ENCODE measurements at places on chromosomes 11 and 22.
A peak's percentile ranks its signal among the peaks of the same experiment; 100 is the strongest.

GRCh38 chr22:43302531-43303041 lies 40.6 kb downstream of the SCUBE1 start:
- no peak for DNase-seq

DNA sequence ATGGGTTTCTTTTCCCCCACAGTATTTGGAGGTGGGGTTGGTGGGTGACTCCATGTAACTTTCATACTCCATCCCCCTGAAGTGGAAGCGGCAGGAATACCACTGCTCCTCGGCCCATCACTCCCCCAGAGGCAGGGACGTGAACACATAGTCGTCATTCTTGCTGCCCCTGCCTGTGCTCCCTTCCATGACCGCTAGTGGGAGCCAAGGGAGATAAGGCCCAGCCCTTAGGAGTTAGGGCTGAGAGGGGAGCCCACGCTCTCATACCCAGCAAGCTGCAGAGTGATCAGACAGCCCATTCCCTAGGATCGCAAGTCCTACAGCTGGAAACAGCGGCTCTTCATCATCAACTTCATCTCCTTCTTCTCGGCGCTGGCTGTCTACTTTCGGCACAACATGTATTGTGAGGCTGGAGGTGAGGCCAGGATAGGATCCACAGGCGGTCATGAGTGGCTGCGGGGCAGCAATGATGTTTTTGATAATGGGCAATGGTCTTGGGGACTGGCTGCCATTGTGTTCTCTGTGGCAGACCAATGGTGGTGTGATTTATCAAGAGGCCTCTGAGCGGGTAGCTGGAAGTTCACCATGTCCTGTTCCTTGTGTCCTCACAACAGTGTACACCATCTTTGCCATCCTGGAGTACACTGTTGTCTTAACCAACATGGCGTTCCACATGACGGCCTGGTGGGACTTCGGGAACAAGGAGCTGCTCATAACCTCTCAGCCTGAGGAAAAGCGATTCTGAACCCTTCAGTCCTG lies 15.9 kb downstream of the RHOG start:
- DNase-seq = peak; percentile 70

DNA sequence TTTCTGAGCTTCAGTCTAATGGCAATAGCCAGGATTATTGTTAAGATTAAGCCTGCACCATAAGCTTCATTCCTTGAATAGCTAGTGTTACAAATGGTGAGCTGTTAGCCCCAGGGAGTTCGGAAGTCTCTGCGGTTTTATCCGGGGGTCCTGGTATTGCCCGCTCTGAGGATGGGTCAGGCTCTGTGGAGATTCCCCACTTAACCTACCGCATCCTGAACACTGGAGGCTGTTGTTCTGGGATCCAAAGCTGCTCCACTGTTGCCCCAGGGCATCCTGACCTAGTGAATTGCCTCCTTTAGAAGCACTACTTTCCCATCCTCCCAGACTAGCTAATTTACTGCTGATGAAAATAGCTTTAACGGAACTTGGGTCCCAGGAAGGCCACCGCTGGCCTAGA lies 14.5 kb upstream of the PEX26 start:
- DNase-seq = no peak

DNA sequence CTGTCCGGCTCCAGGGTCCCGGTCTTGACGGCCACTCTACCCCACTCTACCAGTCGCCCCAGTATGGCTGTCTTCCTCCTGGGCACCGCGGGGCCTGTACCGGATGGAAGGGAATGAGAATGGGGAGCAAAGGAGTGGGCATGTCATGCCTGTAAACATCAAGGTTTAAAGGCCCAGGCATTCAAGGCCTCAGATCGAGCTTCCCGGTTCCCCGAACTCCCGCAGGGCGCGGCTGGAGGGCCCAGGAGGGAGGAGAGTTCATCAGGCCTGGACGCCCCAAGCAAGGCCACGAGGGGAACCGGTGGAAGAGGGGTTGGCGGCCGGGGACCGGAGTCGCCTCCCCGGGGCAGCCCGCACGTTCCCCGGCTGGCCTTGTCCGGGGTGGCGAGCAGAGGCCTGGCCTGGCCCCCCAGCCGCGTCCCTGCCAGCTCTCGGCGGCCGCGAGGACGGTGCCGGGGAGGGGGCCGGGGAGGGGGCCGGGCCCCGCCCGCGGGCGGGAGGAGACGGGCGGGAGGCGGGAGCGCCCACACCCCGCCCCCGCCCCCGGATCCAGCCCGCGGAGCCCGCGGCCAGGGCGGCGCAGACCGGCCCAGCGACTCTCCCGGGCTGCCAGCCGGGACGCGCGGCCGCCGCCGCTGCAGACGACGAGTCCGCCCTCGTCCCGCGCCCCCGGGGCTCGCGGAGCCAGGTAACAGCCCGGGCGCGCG lies at the start of gene CDC42EP1:
Gene CDC42EP1 (plus strand): TSS at position 580 of the 707 bp plus-strand sequence. CDS start 5,870 bp downstream, outside the sequence.
- no peak for DNase-seq

DNA sequence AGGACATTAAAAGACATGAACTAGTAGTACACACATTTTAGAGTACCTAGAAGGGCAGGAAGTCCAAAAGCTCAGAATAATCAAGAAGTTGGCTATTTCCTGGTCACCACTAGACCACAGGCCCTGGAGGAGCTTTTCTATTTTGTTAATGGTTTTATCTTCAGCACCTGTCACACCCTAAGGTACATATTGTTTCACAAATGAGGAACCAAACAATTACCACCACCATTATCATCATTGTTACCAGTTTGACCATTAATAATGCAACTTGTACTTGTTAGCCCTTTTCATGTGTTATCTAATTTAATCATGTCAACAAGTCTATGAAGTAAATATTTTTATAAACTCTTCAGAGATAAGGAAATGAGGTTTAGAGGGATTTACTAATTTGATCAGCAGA lies 4.9 kb downstream of the MRPL48 start:
- DNase-seq = no peak

DNA sequence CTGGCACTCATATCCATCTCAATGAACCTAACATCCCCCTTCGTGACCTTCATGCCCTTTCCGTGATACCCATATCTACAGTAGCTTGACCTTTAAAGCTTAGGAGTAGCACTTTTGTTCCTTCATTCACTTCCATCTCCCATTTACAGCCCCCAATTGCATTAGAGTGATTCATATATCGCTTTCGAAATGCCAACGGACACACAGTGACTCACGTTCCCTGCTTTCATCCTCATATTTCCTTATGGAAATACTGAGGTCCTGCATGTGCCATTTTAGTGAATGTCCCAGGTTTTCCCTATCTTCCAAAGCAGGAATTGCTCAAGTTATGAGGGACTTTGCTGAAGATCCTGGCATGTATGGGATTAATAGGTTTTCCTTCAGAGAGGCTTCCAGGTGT lies 44.3 kb upstream of the CEP126 start:
- DNase-seq = no peak

DNA sequence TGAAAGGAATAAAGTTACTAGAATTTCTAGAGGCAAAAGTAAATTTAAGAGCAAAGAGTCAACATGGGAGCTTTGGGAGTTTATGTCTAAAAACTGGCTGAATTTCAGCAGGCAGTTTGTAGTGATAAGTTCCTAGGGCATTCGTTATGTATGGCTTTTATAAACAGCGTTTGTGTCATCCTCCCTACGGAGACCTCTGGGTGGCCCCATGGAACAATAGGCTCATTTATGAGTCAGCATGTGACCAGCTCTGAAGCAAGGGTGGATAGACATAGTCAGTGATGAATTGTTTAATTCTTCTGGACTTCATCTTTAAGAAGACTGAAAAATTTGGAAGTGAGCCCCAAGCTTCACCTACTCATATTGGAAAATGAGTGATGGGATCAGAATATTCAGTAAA lies 37.1 kb downstream of the SVIP start:
- no peak for DNase-seq

DNA sequence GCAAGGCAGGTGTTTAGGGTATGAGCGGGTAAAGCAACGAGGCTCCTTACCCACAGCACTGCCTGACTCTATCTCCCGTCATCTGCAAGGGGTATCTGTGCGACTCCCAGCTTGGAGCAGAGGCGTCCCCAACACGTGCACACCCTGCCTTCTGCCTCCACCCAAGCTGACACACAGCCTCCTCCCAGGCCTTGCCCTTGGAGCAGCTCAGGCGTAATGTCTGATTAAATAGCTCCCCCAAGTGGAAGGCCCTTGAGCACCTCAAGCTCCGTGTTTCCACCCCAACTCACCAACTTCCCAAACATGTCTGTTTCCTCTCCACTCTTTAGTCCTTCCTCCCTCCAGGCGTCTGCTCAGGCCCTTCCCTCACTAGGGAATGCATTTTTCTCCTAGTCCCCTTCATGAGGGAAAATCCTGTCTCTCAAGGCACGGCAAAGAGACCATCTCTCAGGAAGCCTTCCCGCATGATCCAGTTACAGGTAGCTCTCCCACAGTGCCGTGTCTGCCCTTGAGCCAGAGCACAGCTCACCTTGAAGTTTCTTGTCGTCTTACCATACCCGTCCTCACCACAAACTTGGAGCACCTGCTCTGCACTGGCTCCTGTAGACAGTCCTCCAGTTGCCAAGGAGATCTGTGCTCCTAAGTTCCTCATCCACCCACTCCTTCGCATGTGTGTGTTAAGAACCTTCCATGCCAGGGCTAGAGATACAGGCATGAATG lies 15.8 kb downstream of the CYB5R2 start:
- DNase-seq = peak; percentile 55

- DNase-seq = no peak
Observed at GRCh38 chr11:47078751-47079521, 97.7 kb downstream of the ARFGAP2 start.

DNA sequence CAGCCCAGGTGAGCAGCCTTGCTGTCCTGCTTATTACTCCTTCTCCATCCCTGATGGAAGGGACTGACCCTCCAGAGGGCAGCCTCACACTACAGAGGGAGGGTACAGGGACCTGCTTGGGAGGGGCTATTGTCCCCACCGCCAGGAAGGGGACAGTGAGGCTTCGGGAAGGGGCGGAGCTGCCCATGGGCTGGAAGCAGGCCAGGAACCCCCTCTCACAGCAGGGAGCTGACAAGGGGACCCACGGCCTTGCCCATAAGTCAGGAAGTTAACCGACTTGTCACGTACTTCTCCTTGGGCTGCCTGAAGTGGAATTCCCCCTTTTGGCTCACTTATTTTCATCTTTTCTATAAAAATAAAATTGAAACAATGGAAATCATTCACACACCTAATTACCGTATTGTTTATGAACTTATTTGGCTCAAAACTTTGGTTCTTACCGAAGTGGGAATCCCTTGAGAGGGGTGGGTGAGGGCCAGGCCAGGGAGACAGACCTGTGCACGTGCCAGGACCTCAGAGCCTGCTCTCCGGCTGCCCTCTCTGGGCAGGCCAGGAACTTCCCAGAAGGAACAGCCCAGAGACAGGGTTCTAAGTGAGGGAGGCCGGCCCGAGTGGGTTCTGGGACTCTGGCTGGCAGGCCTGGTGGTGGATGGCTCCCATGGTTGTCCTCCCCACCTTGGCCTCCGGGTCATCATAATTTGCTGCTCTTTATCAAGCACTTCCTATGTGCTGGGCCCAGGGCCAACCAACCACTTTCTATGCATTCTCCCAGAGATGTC lies 5.8 kb downstream of the MGAT3 start:
- no peak for DNase-seq

DNA sequence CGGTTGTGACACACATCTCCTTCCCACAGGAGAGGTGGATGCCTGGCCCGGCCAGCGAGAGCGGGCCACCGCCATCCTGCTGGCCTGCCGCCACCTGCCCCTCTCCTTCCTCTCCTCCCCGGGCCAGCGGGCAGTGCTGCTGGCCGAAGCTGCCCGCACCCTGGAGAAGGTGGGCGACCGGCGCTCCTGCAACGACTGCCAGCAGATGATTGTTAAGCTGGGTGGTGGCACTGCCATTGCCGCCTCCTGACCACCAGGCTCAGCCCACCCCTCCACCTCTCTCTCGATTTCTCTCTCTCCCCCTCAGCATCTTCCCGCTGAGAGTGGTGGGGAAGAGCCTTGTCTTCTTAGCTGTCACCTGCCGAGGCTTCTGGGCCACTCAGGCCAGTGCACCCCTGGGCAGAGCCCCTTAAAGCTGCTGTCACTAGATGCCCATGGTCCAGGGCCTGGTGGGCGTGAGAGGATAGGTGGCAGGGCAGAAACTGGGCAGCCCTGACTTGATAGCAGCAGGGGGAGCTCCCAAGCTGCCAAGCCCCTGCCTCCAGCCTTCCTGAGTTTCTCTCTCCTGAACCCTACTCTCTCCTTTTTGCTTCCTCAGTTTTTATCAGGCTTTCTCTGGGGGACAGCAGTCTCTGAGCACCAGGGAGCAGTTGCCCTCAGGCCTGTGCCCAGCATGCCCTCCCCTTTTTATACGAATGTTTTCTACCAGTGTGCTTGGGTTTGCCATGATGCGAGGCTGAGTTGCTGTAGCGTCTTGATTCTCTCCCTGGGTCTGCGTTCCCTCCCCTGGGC lies 9.3 kb downstream of the SHISA8 start:
- no peak for DNase-seq

DNA sequence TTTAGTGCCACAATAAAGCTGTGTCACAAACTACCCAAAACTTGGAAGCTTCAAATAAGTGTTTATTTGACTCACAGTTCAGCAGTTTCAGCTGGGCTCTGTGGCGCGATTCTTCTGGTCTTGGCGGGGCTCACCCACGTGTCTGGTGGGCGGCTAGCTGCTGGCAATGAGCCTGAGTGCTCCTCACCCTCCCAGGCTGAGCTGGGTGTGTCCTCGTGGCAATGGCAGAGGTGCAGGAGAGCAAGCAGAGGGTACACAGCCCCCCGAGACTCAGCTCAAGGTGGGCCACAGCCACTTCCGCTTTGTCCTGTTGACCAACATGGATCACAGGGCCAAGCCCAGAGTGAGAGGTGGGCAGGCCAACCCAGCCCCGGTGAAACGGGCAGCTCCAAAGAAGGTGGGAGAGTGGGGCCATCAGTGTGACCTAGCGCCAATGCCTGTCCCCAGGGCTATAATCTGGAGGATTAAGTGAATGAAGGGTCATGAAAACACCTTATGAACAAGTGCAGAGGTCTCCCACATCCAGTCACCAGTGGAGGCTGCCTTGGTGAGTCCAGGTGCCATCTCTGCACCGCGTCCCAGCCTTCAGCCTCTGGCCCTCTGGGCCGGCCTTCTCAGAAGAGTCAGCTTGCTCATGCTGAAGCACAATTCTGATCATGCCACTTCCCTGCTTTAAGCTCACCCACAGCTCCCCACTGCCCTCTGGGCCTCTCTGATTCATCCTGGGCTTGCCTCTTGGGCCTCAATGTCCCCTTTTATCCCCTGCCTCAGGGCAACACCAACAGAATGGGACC lies 74.6 kb upstream of the RTL6 start:
- no peak for DNase-seq

GRCh38 chr11:122155765-122156527 lies 39.9 kb upstream of the BLID start:
- no peak for DNase-seq

DNA sequence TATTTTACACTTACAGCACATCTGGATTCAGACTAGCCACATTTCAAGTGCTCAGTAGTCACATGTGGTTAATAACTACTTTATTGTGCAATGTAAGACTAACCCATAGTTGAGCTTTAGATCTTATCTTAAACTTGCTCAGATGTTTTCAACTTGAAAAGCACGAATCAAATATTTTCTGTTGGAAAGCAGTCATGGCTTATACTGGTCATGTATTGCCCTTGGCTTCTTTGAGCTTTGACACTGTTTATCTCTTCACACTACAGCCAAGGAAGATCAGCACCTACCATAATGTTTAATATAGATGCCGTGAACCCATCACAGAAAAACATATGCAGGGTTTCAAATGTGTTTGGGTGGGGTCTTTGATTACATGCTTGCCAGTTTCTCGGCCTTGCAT lies 4.4 kb downstream of the RBX1 start:
- DNase-seq = no peak

Measured in CD8-positive, alpha-beta T cell (primary cell).